NT2/D1 (cell line): ENCODE measurements at places on chromosomes 6 and 20.
A peak's percentile ranks its signal among the peaks of the same experiment; 100 is the strongest.

DNA sequence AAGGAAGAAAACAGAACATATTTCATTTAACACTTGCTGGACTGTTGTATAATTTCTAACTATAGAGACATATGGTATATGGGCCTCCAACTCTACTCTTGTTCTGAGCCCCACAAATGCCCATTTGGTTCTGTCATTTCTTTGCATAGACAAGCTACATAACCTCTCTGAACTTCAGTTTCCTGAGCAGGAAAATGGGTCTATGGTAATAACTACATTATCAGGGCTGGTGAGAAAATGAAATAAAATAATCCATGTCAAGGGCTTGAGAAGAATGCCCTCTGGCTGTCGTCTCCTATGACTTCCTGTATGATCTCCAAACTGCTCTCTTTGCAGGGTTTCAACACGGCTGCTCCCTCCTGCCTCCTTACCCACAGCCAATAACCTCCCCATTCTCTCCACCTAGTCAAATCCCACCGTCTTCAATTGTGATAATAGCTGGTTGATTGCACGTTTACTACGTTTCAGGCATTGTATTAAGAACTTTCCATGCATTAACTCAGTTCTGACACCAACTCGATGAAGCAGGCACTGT is 12.0 kb downstream of the ZCCHC3 start:
- DNase-seq = no peak

- no peak for DNase-seq
Observed at GRCh38 chr6:41901882-41902519, 6.8 kb upstream of the USP49 start.

- no peak for DNase-seq
Observed at GRCh38 chr20:33673410-33674293, 576 bp downstream of the NECAB3 start.

DNA sequence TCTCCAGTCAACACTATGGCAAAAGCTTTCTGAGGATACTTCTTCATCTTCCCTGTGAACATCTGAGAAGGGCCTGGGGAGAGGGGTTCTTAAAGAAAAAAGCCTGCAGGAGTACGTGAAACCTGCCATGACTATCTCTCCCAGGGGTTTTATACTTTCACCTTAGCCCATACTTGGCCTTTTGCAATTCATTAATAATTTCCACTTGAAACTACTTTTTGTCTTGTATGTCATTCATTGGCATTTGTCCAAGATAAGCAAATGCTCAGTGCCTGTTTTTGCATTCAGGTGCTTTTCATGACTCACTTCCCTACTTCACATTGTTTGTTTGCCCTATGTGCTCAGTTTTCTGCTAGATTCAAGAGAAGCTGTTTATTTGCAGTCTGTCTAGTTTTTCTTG is 580.3 kb upstream of the GJE1 start:
- DNase-seq = no peak

GRCh38 chr6:1312473-1313367 is 822 bp downstream of the FOXQ1 start:
- DNase-seq = peak; percentile 44

- DNase-seq = no peak
Observed at GRCh38 chr6:149468179-149468578, 16.6 kb downstream of the ZC3H12D start.

DNA sequence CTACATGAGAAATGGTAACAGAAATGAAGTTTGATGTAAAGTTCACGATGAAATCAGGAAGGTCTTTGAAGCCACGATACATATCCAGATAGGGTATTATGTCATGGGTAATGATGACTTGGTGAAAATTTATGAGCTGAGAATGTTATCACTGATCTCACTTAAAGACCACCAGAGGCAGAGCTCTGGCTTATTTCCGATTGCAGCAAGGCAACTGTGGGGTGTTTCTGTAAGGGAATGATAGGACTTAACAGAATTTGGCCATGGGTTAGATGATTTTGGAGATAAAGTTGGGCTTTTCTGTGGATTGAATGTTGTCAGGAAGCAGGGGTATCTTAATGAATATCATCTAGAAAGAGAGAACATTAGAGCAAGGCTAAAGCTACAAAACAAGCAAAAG is 508.4 kb downstream of the HDGFL1 start:
- no peak for DNase-seq
